Osteocyte (in vitro differentiated cells): ENCODE measurements at places on chromosomes 11 and 22. TPM values are rescaled to one million over a fixed set of nuclear protein-coding genes. Genes with fewer than 3 reads are reported as not detected.

The MGAT3 gene
- 9.4 and 10.9 TPM in 2 replicates for total RNA-seq

The PIK3C2A gene
- total RNA-seq, result 63.1 and 73.0 TPM in 2 replicates

The FXYD6 gene
- total RNA-seq, result 0.99 and 1.7 TPM in 2 replicates

The GGT5 gene
- 136 and 150 TPM in 2 replicates for total RNA-seq

The SYCE3 gene
- total RNA-seq, result not detected in 2 replicates

The SEC14L2 gene
- total RNA-seq, result 14.9 and 19.0 TPM in 2 replicates

The TRPC6 gene
- total RNA-seq, result 40.7 and 43.8 TPM in 2 replicates
